ENCODE measurements at places on chromosomes 2 and 18.

DNA sequence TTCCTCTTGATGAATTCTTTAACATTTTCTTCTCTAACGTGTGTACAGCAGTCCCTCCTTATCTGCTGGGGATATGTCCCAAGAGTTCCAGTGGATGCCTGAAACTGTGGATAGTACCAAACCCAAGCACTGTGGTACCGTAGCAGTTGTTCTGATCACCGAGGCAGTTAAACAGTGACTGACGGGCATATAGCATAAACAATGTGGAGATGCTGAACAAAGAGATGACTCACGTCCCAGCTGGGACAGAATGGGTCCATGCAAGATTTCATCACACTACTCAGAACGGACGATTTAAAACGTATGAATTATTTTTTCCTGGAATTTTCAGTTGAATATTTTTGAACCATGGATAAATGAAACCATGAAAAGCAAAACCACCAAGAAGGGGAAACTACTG is 54.5 kb upstream of the SPAG16 start:
- no peak overlapping the region for H3K4me3 ChIP-seq
- no peak for DNase-seq

- DNase-seq = no peak
- H3K4me1 ChIP-seq = peaks cover 39% of the 10 kb centered on the region
- no peaks in the 10 kb centered on the region for H3K36me3 ChIP-seq
- no peak overlapping the region for H3K4me3 ChIP-seq
Observed at GRCh38 chr2:30613001-30613400, 166.0 kb downstream of the LCLAT1 start.

- no peaks in the 10 kb centered on the region for H3K27me3 ChIP-seq
- H3K4me1 ChIP-seq = no peaks in the 10 kb centered on the region
- no peak for DNase-seq
- H3K36me3 ChIP-seq = no peaks in the 10 kb centered on the region
- H3K4me3 ChIP-seq = no peak overlapping the region
- H3K27ac ChIP-seq = no peak overlapping the region
Observed at GRCh38 chr2:132958887-132959286, 288.9 kb upstream of the LYPD1 start.

GRCh38 chr2:63738019-63738418 is 103.7 kb upstream of the UGP2 start:
- peaks cover 29% of the 10 kb centered on the region for H3K4me1 ChIP-seq
- H3K27ac ChIP-seq = peak overlapping the region; percentile 26
- H3K27me3 ChIP-seq = no peaks in the 10 kb centered on the region
- no peak overlapping the region for H3K4me3 ChIP-seq

GRCh38 chr2:223943561-223944008 is 1.6 kb downstream of the WDFY1 start:
- no peaks in the 10 kb centered on the region for H3K36me3 ChIP-seq
- H3K4me1 ChIP-seq = peaks cover 58% of the 10 kb centered on the region
- peak overlapping the region; percentile 96 for H3K27ac ChIP-seq
- DNase-seq = no peak
- no peaks in the 10 kb centered on the region for H3K27me3 ChIP-seq

DNA sequence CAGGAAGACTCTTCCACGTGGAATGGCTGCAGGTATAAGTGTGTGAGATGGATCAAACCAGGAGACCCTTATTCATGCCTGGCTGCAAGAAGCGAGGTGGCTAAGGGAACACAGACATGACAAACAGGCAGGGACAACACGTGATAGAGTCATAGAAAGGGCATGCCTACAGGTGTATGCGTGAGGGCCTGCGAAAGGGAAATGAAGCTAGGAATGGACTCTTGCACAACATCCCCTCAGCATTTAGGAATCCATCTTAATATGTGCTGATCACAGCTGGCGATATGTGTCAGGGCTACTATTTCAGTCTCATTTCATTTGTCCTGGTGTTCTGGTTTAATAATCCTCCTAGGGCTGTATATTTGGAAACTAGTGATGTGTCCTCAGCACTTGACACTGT is 291.2 kb downstream of the MYT1L start:
- H3K27ac ChIP-seq = no peak overlapping the region
- H3K27me3 ChIP-seq = no peaks in the 10 kb centered on the region
- no peak for DNase-seq
- H3K4me1 ChIP-seq = peaks cover 7% of the 10 kb centered on the region
- no peaks in the 10 kb centered on the region for H3K36me3 ChIP-seq

DNA sequence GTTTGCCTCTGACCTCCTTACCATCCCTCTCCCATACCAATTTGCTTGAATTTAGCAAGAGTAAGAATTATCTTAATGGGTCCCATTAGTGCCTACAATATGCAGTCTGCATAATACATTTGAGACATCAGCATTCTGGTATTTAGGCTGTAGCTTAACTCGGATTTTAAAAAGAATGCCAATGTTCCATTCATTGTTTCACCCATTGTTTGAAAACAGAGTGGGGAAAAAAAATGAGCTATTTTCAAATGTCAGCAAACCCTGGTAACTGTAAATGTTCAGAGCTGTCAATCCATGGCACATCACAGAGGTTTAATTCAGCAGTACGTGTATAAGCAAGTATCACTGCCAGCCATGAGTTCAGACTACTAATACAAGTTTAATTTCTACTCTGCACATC is 61.9 kb upstream of the TSPYL6 start:
- no peak for DNase-seq
- H3K4me3 ChIP-seq = no peak overlapping the region
- no peaks in the 10 kb centered on the region for H3K27me3 ChIP-seq
- no peak overlapping the region for H3K27ac ChIP-seq
